Thoracic aorta (tissue), 2 donors: ENCODE measurements at places on chromosomes 2 and 18. TPM values are rescaled to one million over a fixed set of nuclear protein-coding genes. Genes with fewer than 3 reads are reported as not detected.

- no peak overlapping the region for H3K27ac ChIP-seq
- H3K4me1 ChIP-seq = no peaks in the 10 kb centered on the region
- H3K27me3 ChIP-seq = no peaks in the 10 kb centered on the region
These were observed 120.8 kb upstream of the TMEM18 start for GRCh38 chr2:797993-798392.

DNA sequence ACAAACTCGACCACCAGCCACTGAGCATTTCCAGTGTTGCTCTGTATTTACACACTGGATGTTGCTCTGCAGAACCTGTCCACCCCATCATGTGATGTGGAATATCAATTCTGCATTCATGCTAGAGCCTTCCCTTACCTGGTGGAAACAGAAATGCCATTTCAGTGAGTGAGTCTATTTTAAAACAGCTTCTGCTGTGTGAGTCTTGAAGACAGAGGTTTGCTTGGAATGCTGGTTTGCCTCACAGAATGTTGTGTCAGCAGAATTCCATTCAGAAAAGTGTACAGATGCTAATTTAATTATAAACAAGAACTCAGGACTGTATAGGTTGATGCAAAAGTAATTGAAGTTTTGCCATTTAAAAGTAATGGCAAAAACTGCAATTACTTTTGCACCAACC, 118.3 kb downstream of the MAP3K20 start:
- H3K27me3 ChIP-seq = no peaks in the 10 kb centered on the region
- H3K36me3 ChIP-seq = no peaks in the 10 kb centered on the region
- no peak for DNase-seq
- H3K27ac ChIP-seq = no peak overlapping the region
- no peak overlapping the region for H3K4me3 ChIP-seq

- peak overlapping the region; percentile 82 for H3K27ac ChIP-seq
- H3K27me3 ChIP-seq = no peaks in the 10 kb centered on the region
- H3K4me1 ChIP-seq = peaks cover 39% of the 10 kb centered on the region
- H3K4me3 ChIP-seq = peak overlapping the region; percentile 65
- DNase-seq = no peak
These were observed 61.8 kb downstream of the FMNL2 start for GRCh38 chr2:152396763-152397162.

GRCh38 chr2:17798338-17798737, 17.9 kb upstream of the MSGN1 start:
- H3K36me3 ChIP-seq = no peaks in the 10 kb centered on the region
- H3K4me3 ChIP-seq = no peak overlapping the region
- no peak for DNase-seq
- H3K4me1 ChIP-seq = no peaks in the 10 kb centered on the region
- H3K27me3 ChIP-seq = no peaks in the 10 kb centered on the region

GRCh38 chr2:217279556-217279955, 419.7 kb upstream of the TNP1 start:
- peaks cover 4% of the 10 kb centered on the region for H3K4me1 ChIP-seq
- H3K36me3 ChIP-seq = no peaks in the 10 kb centered on the region
- H3K4me3 ChIP-seq = no peak overlapping the region
- H3K27ac ChIP-seq = peak overlapping the region; percentile 49

- H3K27ac ChIP-seq = no peak overlapping the region
- peaks cover 30% of the 10 kb centered on the region for H3K36me3 ChIP-seq
- H3K4me1 ChIP-seq = peaks cover 12% of the 10 kb centered on the region
These were observed 35.3 kb downstream of the MYOM1 start for GRCh38 chr18:3184275-3184963.

DNA sequence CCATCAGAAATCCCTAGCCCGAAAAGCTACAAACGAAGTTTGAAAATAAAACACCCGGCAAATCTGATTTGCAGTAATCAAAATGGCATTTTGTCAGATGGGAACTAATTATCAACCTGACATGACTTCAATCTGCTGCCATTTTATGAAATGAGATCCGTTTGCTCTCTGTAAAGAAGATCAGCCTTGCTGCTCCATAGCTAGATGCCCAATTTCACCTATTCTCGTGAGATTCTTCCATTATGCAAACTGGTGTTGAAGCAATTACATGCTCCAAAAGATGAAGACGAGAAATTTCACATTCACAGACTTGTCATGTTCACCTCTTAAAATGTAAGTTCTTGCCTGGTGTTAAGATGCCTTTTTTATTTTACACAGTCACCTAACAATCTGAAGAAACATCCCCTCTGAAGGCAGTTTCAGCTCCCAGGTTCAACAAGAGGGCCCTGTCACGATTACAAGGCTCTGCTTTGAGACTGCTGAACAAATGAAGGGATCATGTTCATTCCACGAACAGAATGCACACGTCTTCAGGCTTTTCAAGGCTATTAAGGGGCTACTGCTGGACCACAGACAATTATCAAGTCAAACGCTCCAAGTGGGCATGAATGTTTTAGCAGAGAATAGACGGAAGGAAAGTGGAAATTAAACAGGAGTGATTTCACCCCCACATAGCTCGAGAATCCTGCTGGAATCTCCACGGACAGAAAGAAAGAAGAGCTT, 172.6 kb upstream of the PID1 start:
- no peaks in the 10 kb centered on the region for H3K36me3 ChIP-seq
- H3K4me1 ChIP-seq = peaks cover 21% of the 10 kb centered on the region
- H3K27ac ChIP-seq = peak overlapping the region; percentile 95
- no peak overlapping the region for H3K4me3 ChIP-seq
- H3K27me3 ChIP-seq = no peaks in the 10 kb centered on the region

The GAREM2 gene
- total RNA-seq = 5.6 TPM

The C2orf92 gene
- total RNA-seq = 32.0 TPM
